Left hindlimb (tissue), 1 donor: ENCODE measurements at places on chromosomes 7 and 10.

DNA sequence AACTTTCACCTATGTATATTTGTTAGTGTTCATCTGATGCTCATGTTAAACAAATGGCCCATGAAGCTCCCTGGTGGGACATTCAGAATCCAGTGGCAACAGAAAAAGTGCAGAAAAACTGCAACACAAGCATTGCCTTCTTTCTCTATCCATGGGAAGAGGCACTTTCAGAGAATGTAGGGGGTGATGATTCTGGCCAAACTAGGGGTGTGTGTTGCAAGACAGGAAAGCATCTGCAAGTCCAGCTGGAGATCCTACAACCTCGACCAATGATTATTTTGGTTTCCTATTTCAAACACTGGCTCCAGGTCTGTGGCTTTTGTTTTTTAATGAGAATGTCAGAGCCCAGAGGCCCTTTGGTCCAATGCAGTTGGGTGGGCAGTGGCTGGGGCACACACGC is 198.7 kb downstream of the CXCL12 start:
- no peak for DNase-seq

DNA sequence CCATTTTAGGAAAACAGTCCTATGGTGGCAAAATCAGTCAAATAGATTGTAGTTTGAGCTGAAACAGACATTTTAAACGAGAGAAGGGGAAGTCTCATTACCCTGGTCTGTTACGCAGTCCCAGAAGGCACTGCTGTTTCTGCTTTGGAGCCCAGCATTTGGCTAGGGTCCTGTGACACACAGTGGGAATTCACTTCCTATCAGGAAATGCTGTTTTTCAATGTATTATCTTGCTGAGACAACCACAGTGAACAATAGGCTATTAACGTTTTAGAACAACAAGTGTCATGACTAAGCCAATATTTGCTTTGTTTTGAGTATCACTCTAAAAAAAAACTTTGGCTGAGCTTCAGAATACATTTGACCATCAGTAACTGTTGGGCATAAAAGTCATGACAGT is 74.1 kb downstream of the ADD3 start:
- no peak for DNase-seq

- no peak for DNase-seq
Observed at GRCh38 chr10:17387861-17388503, 66.4 kb downstream of the ST8SIA6 start.

- no peak for DNase-seq
Observed at GRCh38 chr10:59711871-59712494, 2.3 kb upstream of the SLC16A9 start.

GRCh38 chr10:75398200-75398691 is 3.3 kb downstream of the ZNF503 start:
- no peak for DNase-seq

- DNase-seq = no peak
Observed at GRCh38 chr7:142412551-142413193, 154.8 kb upstream of the PRSS58 start.

- no peak for DNase-seq
Observed at GRCh38 chr10:129875993-129876726, 87.9 kb downstream of the EBF3 start.
